ELR (cell line): ENCODE measurements at places on chromosomes 4 and X.
A peak's percentile ranks its signal among the peaks of the same experiment; 100 is the strongest.

- peak; percentile 61 for DNase-seq
Measured at GRCh38 chr4:163166041-163166579, 580 bp downstream of the NAF1 start.

DNA sequence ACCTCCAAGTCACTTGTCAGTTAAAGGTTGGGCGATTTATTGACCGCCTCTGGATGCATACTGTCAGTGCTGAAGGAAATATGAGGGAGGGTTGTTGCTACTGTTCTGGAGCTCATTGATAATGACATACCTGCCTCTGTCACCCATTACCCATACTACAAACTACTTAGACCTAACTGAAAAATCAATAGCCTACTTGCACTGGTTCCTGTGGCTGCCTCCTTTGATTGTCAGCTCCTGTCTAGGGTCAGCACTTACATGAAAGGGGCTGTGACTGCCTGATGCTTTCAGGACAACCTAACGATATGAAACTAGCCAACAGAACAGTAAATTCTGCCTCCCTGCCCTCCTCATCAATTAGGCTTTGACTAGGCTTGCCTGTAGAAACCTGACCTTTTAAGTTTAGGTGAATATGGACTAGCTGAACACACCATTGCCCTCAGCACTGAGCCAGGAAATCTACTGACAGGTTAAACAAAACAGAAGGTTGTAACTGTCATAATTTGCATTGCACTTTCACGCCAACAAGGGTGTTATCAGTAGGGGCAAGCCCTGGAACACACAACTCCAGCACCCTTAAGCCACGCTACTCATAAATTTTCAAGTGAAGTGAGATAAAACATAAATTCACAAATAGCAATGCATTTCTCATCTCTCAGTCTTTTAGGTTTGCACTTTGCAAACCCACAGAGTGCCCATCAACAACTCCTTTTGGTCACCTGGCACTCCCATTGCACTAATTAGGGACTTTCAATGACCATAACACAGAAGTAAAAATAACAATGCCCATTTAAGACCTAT is 9.0 kb upstream of the MAB21L2 start:
- DNase-seq: no peak

GRCh38 chrX:131264053-131264452 is 25.1 kb downstream of the IGSF1 start:
- no peak for DNase-seq

DNA sequence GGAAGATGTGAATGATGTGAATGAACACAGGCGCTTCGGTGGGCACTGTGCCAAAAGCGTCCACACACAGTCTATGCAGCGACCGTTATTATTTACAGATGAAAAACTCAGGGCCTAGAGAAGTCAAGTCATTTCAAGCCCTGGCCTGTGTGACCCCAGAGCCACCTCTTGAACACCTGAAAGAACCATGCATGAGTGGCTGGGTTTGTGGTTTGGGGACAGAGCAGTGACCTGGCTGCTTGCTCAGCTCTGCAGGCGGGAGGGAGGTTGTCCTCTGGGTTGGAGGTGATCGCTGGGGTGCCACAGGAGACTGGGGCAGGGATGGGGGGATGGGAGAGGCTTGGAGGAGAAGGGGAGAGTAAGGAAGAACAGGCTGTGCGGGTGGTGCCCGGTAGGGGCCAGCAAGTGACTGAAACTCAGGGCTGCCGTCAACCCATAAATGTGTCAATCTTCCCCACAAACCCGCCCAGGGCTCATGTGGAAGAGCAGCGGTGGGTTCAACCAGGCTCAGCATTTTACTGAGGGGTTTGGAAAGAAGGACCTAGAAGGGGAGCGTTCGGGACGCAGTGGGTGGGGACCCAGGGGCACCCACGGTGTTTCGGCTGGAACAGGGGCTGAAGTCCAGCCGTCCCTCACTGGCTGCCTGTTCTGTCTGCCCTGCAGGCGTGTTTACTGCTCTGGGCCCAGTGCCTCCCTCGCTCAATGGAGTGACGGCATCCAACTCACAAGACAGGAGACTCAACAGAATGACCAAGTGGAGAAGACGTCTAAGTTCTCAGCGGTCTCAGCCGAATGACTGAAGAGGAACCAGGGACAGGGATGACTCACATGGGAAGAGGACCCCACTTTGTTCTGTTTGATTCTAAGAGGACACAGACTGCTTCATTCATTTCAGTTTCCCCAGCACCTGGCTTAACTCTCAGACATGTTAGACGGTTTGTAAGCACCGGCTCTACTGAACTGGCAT is 167.8 kb downstream of the AFAP1 start:
- no peak for DNase-seq

DNA sequence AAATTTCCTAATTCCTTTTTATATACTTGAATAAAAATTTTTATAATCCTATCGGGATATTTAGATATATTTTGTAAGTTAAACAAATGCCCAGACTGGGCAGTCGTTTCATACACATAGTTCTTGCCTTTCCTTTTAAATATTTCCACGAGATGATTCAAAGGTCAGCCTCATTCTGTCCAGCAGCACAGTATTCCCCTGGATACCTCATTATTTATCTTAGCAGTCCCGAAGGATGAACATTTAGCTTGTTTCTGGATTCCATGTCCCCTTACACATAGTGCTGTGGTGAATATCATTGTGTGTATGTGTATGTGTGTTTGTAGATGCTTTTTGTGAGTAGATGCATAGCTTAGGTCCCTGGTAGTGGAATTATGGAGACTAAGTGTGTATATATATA is 38.3 kb downstream of the RAPGEF2 start:
- peak; percentile 3 for DNase-seq

DNA sequence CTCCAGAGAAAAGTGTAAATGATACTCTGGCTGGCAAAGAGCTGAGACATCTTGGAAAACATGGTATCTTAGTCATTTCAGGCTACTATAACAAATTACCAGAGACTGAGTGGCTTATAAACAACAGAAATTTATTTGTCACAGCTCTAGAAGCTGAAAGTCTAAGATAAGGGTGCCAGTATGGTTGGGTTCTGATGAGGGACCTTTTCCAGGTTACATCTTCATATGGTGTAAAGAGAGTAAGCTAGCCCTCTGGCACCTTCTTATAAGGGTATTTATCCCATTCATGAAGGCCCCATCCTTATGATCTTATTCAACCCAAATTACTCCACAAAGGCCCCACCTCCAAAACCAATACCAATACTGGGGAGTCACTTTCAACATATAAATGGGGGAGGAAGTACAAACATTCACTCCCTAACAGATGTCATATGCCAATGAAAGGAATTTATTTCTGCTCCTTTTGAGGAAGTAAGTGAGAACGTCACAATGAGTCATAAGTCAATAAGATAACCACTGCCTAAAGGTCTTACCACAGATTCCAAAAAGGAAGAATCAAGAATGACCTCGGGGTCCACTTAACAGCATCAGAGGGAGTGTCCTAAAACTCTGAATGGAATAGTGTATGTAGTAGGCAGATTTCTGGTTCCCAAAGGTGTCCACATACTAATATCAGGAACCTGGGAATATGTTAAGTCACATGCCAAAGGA is 246.6 kb downstream of the OPHN1 start:
- DNase-seq: peak; percentile 68

GRCh38 chr4:89175611-89176010 is 64.3 kb downstream of the TIGD2 start:
- DNase-seq: no peak

DNA sequence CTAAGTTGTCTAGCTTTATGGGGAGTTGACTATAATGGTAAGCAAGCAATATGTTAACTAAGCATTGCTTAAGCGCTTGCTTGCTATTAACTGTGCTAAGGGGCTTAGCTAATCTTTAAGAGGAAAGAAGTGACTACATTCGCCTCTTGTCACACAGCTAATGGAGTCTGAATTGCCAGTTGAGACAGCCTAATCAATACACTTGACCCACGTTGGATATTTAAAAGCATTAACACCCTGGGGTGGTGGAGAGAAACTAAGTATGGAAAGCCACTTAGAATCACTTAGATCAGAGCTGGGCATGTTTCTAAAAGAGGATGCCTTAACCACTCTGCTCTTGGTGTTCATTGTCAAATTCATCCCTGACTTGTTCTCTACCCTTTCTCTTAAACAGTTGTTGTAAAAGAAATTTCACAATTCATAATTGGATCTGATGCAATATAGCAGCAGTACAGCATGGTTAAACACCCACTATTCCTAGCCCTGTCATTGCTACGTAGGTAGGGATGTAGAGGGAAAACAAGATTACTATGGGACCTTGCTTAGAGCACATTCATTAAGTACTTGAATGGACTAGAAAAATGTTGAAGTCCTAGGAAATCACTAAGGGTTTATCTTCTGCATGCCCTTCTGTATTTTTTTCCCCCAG is 3.5 kb downstream of the ZAR1 start:
- DNase-seq: no peak
